IPS DF 6.9 (cell line): ENCODE measurements at places on chromosomes 5 and 9.

DNA sequence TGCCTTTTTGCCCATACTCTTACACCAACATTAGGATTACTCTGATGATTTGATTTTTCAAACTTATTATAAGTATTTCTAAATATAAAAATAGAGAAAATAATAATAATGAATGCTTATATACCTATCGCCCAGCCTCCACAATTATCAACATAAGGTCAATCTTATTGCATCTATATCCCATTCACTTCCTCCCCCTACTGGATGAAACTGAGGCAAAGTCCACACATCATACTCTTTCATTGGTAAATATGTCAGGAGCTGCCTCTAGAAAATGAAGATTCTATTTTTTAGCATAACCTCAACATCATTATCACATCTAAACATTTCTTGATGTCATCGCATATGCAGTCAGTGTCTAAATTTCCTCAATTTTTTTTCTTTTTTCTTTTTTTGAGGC is 44.3 kb downstream of the SH3RF2 start:
- DNase-seq = no peak
- no peaks in the 10 kb centered on the region for H3K27me3 ChIP-seq
- no peak overlapping the region for H3K27ac ChIP-seq
- H3K36me3 ChIP-seq = no peaks in the 10 kb centered on the region

DNA sequence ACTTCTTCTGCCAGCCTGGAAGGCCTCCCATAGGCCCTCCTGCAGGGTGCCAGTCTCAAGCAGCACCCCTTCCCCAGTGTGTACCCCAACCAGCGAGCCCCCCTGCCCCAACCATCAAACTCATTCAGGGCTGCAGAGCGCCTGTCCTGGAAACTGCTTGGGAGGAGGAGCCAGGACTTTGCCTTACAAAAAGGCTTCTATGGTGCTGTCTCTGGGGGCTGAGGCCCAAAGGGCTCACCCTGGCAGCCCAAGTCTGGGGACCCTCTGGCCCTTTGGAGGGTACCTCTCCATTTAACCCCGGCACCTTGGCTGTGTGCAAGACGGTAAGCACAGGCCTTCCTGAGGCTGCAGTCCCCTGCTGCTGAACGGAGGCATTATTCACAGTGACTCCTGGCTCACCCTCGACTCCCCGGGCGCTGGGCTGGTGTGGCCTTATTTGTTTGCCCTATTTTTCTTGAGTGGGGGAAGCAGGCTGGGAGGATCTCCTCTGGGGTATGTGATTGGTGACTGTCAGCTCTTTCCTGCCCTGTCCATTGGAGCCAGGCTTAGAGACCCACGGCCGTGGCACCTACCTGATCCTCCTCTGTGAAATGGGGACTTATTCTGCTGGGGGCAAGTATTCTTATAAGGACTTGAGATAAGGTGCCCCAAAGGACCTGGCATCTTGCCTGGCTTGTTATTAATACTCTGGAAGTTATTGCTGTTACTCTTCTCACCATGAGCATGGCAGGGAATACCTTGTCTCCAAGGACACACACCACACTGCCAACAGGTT is 5.8 kb downstream of the LMX1B start:
- peaks cover 8% of the 10 kb centered on the region; the same call in 1 of the 2 replicates for H3K4me1 ChIP-seq
- no peak overlapping the region for H3K4me3 ChIP-seq
- no peaks in the 10 kb centered on the region for H3K36me3 ChIP-seq
- DNase-seq = no peak

GRCh38 chr9:100063185-100063584 is 35.6 kb downstream of the ERP44 start:
- DNase-seq = no peak
- H3K4me1 ChIP-seq = no peaks in the 10 kb centered on the region
- no peaks in the 10 kb centered on the region for H3K36me3 ChIP-seq
- H3K27ac ChIP-seq = no peak overlapping the region
- H3K4me3 ChIP-seq = no peak overlapping the region

DNA sequence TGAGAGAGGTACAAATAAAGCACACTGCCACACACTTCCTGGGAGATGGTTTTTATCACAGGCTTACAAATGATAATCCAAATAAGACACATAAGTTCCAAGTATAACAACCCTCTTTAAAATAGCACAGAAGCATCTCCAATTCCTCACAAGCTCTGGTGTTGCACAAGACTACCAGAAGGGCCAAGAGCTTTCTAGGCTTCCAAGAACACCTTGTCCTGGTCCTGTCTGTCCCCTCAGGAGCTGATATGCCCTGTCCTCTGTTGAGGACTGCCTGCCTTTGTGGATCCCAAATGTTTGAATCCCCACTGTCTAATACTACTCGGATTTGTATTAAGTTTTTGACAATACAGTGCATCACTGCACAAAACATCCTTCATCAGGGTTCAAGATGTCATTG is 110.1 kb downstream of the SPOCK1 start:
- H3K27me3 ChIP-seq = peaks cover 2% of the 10 kb centered on the region; the same call in 1 of the 2 replicates
- H3K4me1 ChIP-seq = no peaks in the 10 kb centered on the region
- no peak overlapping the region for H3K4me3 ChIP-seq
- no peaks in the 10 kb centered on the region for H3K36me3 ChIP-seq
- H3K27ac ChIP-seq = no peak overlapping the region

GRCh38 chr9:88173378-88173999 is 35.2 kb upstream of the SPATA31C2 start:
- DNase-seq = peak; percentile 16
- no peaks in the 10 kb centered on the region for H3K27me3 ChIP-seq

DNA sequence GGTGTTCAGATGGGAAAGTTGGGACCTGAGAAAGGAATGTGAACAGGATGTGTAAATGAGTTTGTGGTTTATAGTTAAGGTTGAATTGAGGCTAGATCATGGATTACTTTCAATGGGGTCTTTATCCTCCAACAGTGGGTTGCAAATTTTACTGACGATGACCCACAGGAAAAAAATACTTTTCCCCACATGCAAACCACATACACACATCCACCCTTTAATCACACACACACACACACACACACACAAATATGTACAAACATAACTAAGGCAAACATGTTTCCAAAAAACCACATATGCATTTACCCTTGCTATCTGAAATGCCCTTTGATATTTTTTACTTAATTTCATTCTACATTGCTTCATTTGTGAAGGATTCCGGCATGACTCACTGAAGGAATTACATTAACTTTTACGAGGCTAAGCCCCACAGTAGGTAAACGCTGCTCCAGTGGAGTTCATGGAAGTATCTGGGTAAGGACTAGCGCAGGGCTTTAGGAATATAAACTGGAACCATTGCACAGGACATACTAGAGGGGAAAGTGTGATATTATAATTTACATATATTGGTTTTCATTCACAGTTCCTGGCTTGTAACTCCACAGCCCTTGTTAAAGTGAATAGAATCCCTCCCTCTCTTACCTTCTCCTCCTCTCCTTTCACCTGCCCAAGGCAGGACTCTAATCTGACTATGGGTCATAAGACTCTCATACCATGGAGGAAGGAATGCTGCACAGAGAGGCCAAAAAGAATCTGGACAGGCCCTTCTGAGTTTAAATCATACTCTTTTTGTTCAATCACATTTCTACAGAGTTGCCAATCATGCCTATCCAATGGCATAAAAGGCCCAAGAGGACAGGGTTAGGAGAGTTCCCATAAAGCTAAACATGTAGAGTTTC is 8.5 kb upstream of the SPEF2 start:
- H3K27ac ChIP-seq = no peak overlapping the region
- H3K27me3 ChIP-seq = no peaks in the 10 kb centered on the region
- no peak overlapping the region for H3K4me3 ChIP-seq
- H3K4me1 ChIP-seq = no peaks in the 10 kb centered on the region
- no peaks in the 10 kb centered on the region for H3K36me3 ChIP-seq

- no peaks in the 10 kb centered on the region for H3K4me1 ChIP-seq
- H3K27me3 ChIP-seq = no peaks in the 10 kb centered on the region
- H3K4me3 ChIP-seq = no peak overlapping the region
- no peak overlapping the region for H3K27ac ChIP-seq
- no peak for DNase-seq
Observed at GRCh38 chr9:106830527-106831150, 32.3 kb upstream of the ZNF462 start.

GRCh38 chr5:179867079-179867465 is 8.5 kb upstream of the MRNIP start:
- H3K27me3 ChIP-seq = no peaks in the 10 kb centered on the region
- no peak overlapping the region for H3K27ac ChIP-seq
- no peak for DNase-seq
- H3K4me1 ChIP-seq = no peaks in the 10 kb centered on the region; the same call in 1 of the 2 replicates
- peaks cover 18% of the 10 kb centered on the region for H3K36me3 ChIP-seq
- no peak overlapping the region for H3K4me3 ChIP-seq

DNA sequence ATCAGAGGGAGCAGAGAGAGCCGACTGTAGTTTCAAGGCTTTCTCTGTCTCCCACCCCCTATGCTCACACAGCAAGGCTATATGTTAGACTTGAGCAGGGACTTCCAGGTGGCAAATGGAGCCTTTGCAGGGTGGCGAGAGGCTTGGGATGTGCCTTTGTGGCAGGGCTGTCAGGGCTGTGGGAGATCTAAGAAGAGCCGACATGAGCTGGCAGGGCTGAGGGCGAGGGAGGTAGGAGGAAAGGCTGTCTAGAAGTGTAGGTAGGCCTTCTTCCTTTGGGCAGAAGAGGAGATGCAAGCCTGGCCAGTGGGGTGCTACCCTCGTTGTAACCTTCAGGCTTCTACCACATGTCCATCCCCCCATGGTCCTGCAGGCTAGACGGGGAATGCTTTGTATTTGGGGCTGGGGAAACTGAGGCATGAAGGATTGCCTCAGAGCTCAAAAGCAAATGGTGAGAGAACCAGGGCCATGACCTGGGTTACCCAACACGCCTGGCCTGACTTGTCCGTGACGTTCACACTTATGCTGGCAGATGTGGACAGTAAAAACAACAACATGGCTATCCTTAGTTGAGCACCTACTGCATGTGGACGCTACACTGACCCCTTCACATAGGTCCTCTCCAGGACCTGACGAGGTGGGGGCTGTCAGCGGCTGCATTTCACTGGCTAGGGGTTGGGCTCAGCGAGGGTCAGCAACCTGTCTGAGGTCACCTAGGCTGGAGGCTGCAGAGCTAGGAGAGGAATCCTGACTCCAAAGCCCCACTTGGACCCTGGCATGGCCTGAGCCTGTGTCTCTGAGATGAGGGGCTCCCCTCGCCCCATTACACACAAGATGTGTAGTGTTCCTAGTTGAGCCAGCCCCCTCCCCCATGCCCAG is 15.3 kb downstream of the CXXC5 start:
- no peak overlapping the region for H3K4me3 ChIP-seq
- no peaks in the 10 kb centered on the region for H3K36me3 ChIP-seq
- H3K27ac ChIP-seq = no peak overlapping the region
- H3K4me1 ChIP-seq = peaks cover 30% of the 10 kb centered on the region

GRCh38 chr5:54676481-54677340 is 159.2 kb downstream of the SNX18 start:
- no peak for DNase-seq
- no peak overlapping the region for H3K27ac ChIP-seq
- no peaks in the 10 kb centered on the region for H3K27me3 ChIP-seq
- no peaks in the 10 kb centered on the region for H3K36me3 ChIP-seq
- no peak overlapping the region for H3K4me3 ChIP-seq

DNA sequence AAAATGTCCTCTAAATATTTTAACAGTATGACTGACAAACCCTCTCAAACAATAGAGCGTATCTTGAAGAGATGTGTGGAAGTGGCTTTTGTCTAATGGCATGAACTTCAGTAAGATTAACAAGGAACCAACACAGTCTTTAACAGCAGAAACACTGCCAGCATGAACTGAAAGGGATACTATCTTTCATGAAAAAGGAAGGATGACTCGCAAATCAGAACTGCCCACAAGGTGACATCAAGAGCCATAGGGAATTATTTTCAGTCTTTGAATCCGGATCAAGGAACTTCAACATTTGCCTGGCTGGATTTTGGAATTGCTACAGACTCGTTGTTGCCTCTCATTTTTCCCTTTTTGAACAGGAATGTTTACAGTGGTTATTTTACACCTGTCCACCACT is 5.1 kb upstream of the HEXB start:
- DNase-seq = no peak
- H3K27ac ChIP-seq = no peak overlapping the region
- H3K36me3 ChIP-seq = no peaks in the 10 kb centered on the region
- no peaks in the 10 kb centered on the region for H3K27me3 ChIP-seq

GRCh38 chr5:141245250-141245717 is at the start of gene PCDHB15:
TSS of gene PCDHB15 (plus strand) at chr5:141245395. CDS start at chr5:141245579, 184 bp downstream.
- H3K4me1 ChIP-seq = no peaks in the 10 kb centered on the region
- H3K36me3 ChIP-seq = 0 out of 2 replicates have a peak, but pooled peaks cover 3% of the 10 kb centered on the region
- no peak for DNase-seq
- no peaks in the 10 kb centered on the region for H3K27me3 ChIP-seq
- peak within 1 kb of the TSS; percentile 52; the same call in 1 of the 2 replicates for H3K4me3 ChIP-seq

- no peaks in the 10 kb centered on the region for H3K36me3 ChIP-seq
- no peaks in the 10 kb centered on the region for H3K27me3 ChIP-seq
- H3K4me3 ChIP-seq = no peak overlapping the region
- DNase-seq = no peak
- no peaks in the 10 kb centered on the region for H3K4me1 ChIP-seq
Observed at GRCh38 chr9:28539434-28540070, 966.3 kb upstream of the C9orf72 start.

- no peak overlapping the region for H3K4me3 ChIP-seq
- H3K27ac ChIP-seq = no peak overlapping the region
- no peaks in the 10 kb centered on the region for H3K27me3 ChIP-seq
- DNase-seq = no peak
- H3K4me1 ChIP-seq = no peaks in the 10 kb centered on the region
- no peaks in the 10 kb centered on the region for H3K36me3 ChIP-seq
Observed at GRCh38 chr5:42284584-42284983, 138.7 kb upstream of the GHR start.
